ENCODE measurements at places on chromosomes 5 and 9.

- DNase-seq: no peak
Measured at GRCh38 chr9:133075925-133076630, 14.3 kb downstream of the CEL start.

GRCh38 chr9:81394881-81395675, 294.3 kb downstream of the TLE1 start:
- DNase-seq: no peak

- no peak for DNase-seq
Measured at GRCh38 chr5:111639912-111640311, 117.1 kb downstream of the NREP start.

GRCh38 chr9:135379540-135380267, 99.9 kb upstream of the PPP1R26 start:
- DNase-seq: no peak

GRCh38 chr9:132412089-132412488, 2.1 kb downstream of the CFAP77 start:
- no peak for DNase-seq

- DNase-seq: no peak
Measured at GRCh38 chr5:160269017-160269416, 39.7 kb downstream of the FABP6 start.

GRCh38 chr5:137195483-137195882, 303.6 kb downstream of the SPOCK1 start:
- DNase-seq: no peak

DNA sequence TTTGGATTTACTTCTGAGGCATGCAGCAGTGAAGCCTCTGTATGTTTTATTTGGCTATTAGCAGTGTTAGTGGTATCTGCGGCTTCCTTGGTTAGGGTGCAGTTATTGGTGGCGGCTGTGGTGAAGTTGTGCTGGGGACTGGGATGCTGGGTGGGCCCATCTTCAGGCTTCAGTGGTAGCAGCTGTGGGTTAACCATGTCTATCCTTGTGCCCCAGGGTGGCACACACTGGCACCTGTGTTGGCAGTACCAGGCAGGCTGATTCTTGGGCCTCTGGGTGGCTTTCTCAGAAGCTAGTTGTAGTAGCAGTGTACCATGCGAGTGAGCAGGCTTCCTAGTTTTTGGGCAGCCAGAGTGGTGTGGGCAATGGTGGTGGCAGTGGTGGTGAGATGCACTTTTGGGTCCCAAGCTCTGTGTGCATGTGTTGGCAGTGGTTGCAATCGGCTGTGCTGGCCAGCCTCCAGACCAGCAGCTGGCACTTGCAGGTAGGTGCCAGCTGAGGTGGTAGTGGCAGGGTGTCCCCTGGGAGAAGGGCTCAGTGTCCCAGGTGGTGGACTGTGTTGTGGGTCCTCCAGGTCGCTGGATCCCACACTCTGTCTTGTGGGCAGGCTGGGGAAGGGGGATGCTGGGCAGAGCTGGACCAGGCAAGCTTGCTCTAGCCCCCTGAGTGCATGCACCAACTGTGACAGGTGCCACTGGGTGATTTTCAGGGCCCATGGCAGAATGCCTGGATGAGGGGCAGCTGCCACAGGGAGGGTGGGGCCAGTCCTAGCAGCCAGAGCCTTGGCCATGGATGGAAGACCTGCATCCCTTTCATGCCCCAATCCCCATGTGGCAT, 13.6 kb downstream of the AHRR start:
- DNase-seq: no peak

- DNase-seq: no peak
Measured at GRCh38 chr5:35478856-35479682, 138.6 kb upstream of the SPEF2 start.

DNA sequence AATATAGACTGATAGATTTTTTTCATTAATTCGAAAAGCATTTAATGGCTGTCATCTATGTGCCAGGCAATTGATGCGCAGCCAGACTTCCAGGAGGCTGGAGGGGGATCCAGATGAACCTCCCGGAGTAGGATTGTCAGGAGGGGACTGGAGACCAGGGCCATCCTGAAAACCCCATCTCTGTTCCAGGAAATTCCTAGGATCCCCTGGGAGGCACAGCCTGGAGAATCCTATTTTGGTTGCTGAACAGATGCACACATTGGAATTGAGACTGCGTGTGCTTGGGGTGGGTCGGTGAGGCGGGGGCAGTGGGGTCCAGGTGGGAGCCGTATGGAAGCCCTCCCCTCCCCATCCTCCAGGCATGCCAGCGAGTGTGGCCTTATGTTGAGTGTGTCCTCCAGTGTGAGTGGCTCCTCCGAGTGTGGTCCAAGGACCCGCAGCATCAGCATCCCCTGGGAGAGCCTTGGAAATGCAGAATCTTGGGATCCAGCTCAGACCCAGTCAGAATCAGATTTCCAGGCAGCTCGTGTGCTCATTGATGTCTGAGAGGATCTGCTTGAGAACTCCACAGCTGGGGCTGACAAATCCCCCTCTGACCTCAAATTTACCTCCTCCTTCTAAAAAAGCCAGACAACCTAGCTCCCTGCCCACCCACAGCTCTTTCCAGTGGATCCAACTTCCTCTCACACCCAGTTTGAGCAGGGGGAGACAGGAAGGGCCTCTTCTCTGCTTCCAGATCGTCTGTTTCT, 38.7 kb downstream of the ROPN1L start:
- DNase-seq: no peak

DNA sequence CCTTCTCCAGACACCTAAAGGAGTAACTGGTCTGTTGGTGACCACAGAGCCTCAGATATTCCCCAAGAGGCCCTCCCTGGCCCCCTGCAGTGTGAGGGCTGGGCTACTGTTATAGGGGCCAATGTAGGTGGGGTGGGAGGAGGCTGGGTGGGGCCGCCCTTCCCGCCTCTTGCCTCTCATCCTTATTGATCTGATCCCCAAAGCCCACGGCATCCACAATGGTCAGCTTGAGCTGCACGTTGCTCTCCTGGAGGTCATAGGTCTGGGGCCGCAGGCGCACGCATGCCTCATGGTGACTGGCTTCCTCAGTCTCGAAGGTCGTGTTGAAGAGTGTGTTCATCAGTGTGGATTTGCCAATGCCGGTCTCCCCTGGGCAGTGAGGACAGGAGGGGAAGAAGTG, 13.0 kb downstream of the SEPTIN8 start:
- DNase-seq: no peak

DNA sequence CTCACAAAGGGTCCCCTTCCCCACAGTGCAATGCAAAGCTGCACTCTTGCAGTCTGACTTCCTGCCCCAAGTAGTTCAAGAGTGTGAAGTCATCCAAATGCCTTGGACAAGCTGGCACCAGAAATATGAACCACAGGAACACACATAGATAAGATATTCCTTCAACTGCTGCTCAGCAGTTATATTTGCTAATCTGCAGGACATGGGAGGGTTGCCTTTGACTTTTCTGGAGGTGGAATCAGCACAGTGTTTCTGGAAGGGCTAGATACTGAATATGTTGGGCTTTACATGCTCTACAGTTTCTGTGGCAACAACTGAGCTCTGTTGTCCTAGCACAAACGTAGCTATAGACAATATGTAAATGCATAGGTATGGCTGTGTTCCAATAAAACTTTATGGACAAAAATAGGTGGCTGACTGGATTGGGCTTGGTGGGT, 96.7 kb upstream of the PCA3 start:
- no peak for DNase-seq

DNA sequence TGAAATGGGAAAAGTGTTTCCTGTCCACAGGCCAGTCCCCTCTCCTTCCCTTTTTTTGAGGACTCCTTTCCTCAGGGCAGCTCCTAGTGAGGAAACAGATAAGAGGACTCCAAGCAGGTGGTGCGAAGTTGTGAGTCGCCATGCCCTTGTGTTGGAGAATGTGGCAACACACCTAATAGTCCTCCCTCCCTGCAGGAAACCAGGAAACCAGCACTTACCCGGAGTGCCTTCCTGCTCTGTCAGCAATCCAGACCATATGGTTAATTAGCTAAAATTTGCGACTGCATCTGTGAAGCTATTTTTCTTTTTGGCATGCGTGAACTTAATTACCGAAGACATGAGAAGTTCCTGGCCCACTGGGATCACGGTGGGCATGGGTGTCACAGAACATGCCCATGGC, 69.9 kb downstream of the TRIM32 start:
- no peak for DNase-seq

DNA sequence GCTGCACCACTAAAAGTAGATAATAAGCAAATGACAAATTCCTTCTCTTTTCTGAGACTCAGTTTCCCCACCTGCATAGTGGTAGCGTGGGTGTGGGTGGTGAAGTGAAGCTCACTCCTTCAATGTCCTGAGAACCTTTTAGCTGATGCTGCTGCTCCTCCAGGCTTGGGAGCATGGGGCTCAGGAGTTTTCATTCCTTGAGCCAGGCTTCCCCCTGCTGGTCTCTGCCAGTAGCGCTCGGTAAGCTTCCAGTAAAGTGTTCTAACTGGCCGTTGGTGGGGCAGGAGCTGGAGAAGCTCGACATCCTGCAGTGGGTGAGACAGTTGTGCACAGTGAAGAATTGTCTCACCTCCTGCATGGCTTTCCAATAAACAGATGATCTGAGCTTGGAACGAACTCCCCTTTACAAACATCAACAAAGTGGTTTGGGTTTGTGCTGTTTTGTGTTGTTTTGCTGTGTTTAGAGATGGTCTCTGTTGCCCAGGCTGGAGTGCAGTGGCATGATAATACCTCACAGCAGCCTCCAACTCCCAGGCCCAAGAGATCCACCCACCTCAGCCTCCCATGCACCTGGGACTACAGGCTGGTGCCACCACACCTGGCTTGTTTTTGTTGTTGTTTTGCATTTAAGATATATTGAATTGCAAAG, 34.6 kb downstream of the SPARC start:
- DNase-seq: peak; percentile 54

GRCh38 chr5:75465480-75465879, 45.9 kb downstream of the CERT1 start:
- DNase-seq: no peak

GRCh38 chr5:133664422-133664821, 52.1 kb upstream of the FSTL4 start:
- no peak for DNase-seq

- DNase-seq: no peak
Measured at GRCh38 chr5:128881502-128882018, 83.7 kb upstream of the SLC27A6 start.

- no peak for DNase-seq
Measured at GRCh38 chr5:60896991-60897390, 47.9 kb downstream of the ERCC8 start.

DNA sequence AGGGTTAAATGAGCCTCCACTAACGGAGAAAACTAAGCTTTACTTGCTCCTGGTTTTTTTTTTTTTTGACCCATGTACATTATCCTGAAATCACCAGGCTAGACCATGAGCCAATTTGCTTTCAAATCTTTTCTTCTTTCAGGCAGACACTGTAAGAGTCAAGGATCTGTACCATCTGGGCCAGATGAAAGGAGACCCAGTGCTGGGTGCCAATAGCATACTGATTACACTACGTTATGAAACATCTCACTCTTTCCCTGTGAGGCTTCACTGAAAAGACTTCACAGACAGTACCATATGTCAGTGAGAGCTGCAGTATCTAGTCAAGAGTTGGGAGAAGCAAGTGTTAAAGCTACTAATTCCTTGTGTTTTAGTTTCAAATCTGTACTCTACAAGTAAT, 161.2 kb upstream of the PTPRD start:
- DNase-seq: no peak

DNA sequence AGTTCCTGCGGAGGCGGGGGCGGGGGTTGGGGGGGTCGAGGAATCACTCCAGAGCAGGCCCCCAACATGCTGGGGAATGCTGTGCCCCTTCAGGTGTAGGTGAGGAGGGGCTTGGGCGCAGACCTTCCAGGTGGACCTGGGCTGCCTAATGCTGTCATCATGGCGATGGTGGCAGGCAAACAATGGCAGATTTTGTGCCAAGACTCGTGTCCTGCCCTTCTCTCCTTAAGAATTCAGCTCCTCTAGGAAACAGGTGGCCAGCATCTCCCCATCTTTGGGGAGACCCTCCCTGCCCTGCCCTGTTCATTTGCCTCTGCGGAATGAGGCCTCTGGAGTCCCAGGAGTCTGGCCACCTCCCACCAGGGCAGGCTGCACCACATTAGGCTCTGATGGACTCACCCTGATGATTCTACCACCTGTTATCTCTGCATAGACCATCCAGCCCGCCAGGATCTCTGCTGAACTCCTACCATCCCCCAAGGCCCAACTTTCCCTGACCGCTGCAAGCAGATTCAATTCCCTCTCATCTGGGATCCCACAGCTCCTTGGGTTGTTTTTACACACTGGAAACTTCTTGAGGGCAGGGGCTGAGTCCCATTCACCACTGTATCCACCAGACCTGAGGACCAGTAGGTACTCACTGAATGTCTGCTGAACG, 10.9 kb upstream of the SLC25A51 start:
- DNase-seq: no peak

GRCh38 chr9:79123415-79123814, 448.4 kb upstream of the TLE4 start:
- DNase-seq: no peak

- no peak for DNase-seq
Measured at GRCh38 chr5:151657114-151657513, 29.6 kb downstream of the SPARC start.

- DNase-seq: no peak
Measured at GRCh38 chr5:145316282-145316681, 518.9 kb downstream of the PRELID2 start.

DNA sequence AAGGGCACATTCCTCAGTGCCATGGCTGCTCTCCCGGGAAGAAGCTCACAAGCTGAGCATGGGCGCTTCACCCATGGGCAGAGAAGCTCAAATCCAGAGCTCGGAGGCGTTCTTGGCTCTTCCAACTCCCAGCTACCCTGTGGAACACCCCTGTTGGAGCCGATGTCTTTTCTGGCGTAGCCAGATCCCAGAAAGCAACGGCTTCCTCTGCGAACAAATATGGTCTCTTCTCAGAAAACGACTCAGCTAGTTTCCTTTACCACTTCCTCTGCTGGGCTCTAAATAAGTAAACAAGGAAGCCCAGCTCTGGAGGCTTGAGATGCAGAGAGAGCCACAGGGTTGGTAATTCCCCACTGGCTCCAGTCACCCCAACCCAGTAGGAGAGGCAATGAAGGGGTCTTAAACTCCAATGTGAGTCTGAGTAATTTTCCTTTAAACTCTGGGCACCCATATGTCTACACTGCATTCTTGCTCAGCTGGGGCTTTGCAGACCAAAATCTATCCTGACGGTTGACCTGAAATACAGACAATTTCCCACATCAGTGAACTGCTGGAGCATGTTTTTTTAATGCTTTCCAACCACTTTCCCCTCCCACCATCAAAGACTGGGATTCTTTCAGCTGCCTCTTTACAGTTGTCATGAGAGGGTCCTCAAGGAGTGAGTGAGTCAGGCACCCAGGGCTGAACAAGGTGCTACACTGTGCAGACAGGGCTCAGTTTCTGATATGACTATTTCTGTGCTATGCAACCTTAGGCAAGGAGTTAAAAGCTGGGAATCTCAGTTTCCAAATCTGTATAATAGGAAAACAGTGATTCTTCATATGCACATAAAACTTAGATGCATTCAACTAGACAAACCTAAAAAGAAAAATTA, at the start of gene LCP2:
LCP2 (minus strand) TSS at position 189 of the 874 bp plus-strand sequence; CDS start at position 23, 166 bp downstream.
- peak; percentile 45 for DNase-seq

All from activated effector memory CD4-positive, alpha-beta T cell treated with Interleukin-2 at 50 U/mL for 16 hours (primary cell).